BJ (cell line): ENCODE measurements at places on chromosomes 7 and 10.

DNA sequence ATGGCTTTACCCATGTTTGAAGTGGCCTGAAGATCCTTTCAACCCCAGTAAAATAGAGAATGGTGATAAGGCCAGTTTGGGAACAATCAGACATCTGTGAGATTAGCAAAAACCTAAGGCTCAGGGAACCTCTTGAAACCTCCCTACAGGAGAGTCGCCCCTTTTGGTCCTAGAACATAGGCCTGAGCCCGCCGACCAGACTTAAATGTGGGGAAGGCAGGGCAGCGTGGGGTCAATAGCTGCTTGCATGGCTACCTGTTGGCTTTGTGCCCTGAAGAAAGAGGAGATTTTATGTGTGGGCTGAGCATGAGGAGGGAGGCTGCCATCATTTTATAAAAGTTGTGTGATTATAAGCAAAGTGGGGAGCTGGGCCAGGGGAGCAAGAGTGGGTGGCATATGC lies 97.6 kb upstream of the TBX20 start:
- no peak for DNase-seq

- no peak for DNase-seq
Measured at GRCh38 chr7:101598422-101598985, 30.6 kb downstream of the MYL10 start.

GRCh38 chr7:116122972-116123595 lies 87.3 kb upstream of the TES start:
- DNase-seq, result no peak

- DNase-seq, result no peak
Measured at GRCh38 chr10:70306886-70307520, 23.2 kb upstream of the NPFFR1 start.
